ENCODE measurements at places on chromosomes 2 and 18. TPM values are rescaled to one million over a fixed set of nuclear protein-coding genes. Genes with fewer than 3 reads are reported as not detected.

Gene ALPI
- not detected for total RNA-seq

Gene RTTN
- 10.6 TPM for total RNA-seq

Gene SCG2
- 0.19 TPM for total RNA-seq

Gene CPO
- 0.25 TPM for total RNA-seq

Gene NCKAP1
- total RNA-seq: 142 TPM

Gene CCDC74A
- total RNA-seq: 1.1 TPM

Gene ARHGAP25
- 5.3 TPM for total RNA-seq

Gene DNAH7
- 0.11 TPM for total RNA-seq

Gene MRPL44
- 39.9 TPM for total RNA-seq

Gene IGFBP2
- total RNA-seq: 136 TPM

Gene MAL
- total RNA-seq: 4.4 TPM

Gene FMNL2
- total RNA-seq: 5.5 TPM

Gene LINC00305
- not detected for total RNA-seq

Gene NPAS2
- 51.0 TPM for total RNA-seq

Gene RALBP1
- 46.2 TPM for total RNA-seq

Gene TNFRSF11A
- total RNA-seq: 1.6 TPM

Gene TGFA
- total RNA-seq: 1.1 TPM

Gene PDK1
- total RNA-seq: 51.2 TPM

Gene THSD7B
- 0.22 TPM for total RNA-seq

Gene SETBP1
- total RNA-seq: 10.3 TPM

Gene CARF
- 8.1 TPM for total RNA-seq

Gene UGT1A4
- not detected for total RNA-seq

Gene CRYBA2
- not detected for total RNA-seq

Gene CELF4
- total RNA-seq: 0.60 TPM

Gene GRB14
- total RNA-seq: 39.3 TPM

Gene SIX3
- not detected for total RNA-seq

Gene FRZB
- 2.2 TPM for total RNA-seq

Gene KCNE4
- 3.1 TPM for total RNA-seq

Gene GAL3ST2
- total RNA-seq: not detected

Gene LBX2
- total RNA-seq: 0.25 TPM

Gene SP140L
- 4.3 TPM for total RNA-seq

Gene COLEC11
- 4.9 TPM for total RNA-seq

Gene CRYGC
- total RNA-seq: not detected

Gene TSPYL6
- total RNA-seq: 0.08 TPM

Measured in left ventricle myocardium inferior (tissue), 1 donor.